Activated CD8-positive, alpha-beta memory T cell treated with anti-CD3 and anti-CD28 coated beads, Interleukin-2, amount 10 ng/mL, durations not matched to agents 7 days and 5 days (primary cell): ENCODE measurements at places on chromosomes 4 and X. TPM values are rescaled to one million over a fixed set of nuclear protein-coding genes. Genes with fewer than 3 reads are reported as not detected.
A peak's percentile ranks its signal among the peaks of the same experiment; 100 is the strongest.

Gene MAGEH1
- total RNA-seq = 17.9 TPM

DNA sequence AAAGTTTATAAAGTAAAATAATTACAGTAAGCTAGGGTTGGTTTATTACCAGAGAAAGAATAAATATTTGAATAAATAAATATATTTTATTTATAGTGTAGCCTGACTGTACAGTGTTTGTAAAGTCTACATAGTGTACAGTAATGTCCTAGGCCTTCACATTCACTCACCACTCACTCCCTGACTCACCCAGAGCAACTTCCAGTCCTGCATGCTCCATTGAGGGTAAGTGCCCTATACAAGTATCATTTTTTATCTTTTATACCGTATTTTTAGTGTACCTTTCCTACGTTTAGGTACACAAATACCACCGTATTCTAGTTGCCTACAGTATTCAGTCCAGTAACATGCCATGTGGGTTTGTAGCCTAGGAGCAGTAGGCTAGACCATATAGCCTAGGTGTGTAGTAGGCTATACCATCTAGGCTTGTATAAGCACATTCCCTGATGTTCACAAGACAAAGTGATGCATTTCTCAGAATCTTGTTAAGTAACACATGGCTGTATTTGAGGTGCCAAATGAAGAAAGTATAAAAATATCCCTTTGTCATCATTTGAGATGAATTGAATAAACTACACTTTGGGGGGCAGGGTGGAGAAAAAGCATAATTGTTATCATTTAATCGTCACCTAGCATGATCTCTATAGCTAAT lies 14.7 kb upstream of the KLHL8 start:
- H3K4me3 ChIP-seq = peak overlapping the region; percentile 69
- peaks cover 20% of the 10 kb centered on the region for H3K27me3 ChIP-seq
- no peak overlapping the region for H3K27ac ChIP-seq
- H3K4me1 ChIP-seq = peaks cover 2% of the 10 kb centered on the region

- H3K27me3 ChIP-seq = no peaks in the 10 kb centered on the region
- peak overlapping the region; percentile 83 for H3K4me3 ChIP-seq
- H3K27ac ChIP-seq = peak overlapping the region; percentile 97
- H3K4me1 ChIP-seq = peaks cover 58% of the 10 kb centered on the region
- H3K36me3 ChIP-seq = peaks cover 33% of the 10 kb centered on the region
Measured at GRCh38 chr4:121800638-121800960, 524 bp upstream of the EXOSC9 start.

DNA sequence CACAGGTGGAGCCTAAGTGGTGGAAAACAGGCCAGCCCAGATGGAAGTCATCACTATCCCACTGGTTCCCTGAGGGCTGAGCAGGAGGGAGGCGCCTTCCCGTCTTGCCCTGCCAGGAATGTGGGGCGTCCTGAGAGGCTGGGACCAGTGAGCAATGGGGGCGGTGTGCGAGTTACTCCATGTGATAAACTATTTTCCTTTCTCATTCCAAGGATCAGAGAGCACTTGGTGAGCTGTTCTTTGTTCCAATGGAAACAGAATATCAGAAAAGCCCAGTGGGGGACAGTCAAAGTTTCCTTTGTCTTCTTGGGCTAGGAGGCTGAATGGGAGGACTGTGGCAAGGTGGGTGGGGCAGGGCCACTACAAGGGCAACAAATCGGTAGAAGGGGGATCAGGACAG lies 86.2 kb downstream of the NHSL2 start:
- peaks cover 12% of the 10 kb centered on the region for H3K27me3 ChIP-seq
- no peaks in the 10 kb centered on the region for H3K36me3 ChIP-seq
- peaks cover 27% of the 10 kb centered on the region for H3K4me1 ChIP-seq

DNA sequence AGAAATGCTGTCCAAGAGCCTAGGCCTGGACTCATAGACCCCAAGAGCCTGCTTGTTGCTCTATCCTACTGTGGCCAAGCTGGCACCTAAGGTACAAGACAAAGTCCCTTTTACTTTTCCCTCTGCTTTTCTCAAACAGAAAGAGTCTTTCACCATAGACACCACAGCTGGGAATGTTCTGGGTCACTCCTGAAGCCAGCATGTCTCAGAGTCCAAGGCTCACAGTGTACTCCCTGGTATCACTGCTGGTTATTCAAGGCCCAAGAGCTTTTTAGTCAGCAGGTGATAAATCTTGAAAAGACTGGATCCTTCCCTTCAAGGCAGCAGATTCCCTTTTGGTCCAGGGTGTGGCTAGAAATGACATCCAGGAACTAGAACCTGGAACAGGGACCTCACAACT lies 328.8 kb downstream of the IQCM start:
- DNase-seq = no peak
- H3K4me3 ChIP-seq = no peak overlapping the region
- H3K36me3 ChIP-seq = no peaks in the 10 kb centered on the region
- no peaks in the 10 kb centered on the region for H3K4me1 ChIP-seq

Gene RPS6KA6
- total RNA-seq = not detected

DNA sequence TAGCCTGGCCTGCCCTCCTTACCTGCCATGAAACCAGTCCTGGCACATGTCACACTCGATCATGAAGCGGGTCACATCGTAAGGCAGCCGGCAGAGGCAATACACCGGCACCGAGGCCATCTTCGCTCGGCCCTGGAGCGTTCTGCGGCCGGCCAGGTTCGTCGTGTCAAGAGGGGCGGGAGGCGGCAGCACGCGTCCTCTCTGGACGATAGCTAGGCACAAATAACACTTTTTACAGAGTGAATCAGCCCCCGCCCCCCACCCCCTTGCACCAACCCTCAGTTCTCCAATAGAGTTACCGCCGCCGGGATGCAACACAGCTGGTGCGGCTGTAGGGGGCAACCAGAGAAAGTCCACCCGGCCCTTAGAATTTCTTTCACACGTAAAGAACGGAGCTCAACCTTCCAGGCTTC lies 1.7 kb downstream of the PHF8 start:
- peaks cover 18% of the 10 kb centered on the region for H3K4me1 ChIP-seq
- peak overlapping the region; percentile 96 for H3K4me3 ChIP-seq
- peak overlapping the region; percentile 95 for H3K27ac ChIP-seq
- peaks cover 13% of the 10 kb centered on the region for H3K36me3 ChIP-seq
- no peaks in the 10 kb centered on the region for H3K27me3 ChIP-seq

Gene LRCH2
- not detected for total RNA-seq

GRCh38 chr4:112231779-112232713 lies at the start of gene AP1AR:
Gene AP1AR (plus strand): TSS chr4:112231787. CDS start chr4:112232092, 305 bp downstream.
- peak within 1 kb of the TSS; percentile 89 for H3K4me3 ChIP-seq
- H3K4me1 ChIP-seq = peaks cover 30% of the 10 kb centered on the region
- no peaks in the 10 kb centered on the region for H3K27me3 ChIP-seq

- DNase-seq = no peak
- peaks cover 10% of the 10 kb centered on the region for H3K4me1 ChIP-seq
- no peak overlapping the region for H3K27ac ChIP-seq
- H3K27me3 ChIP-seq = no peaks in the 10 kb centered on the region
- H3K4me3 ChIP-seq = no peak overlapping the region
- peaks cover 22% of the 10 kb centered on the region for H3K36me3 ChIP-seq
Measured at GRCh38 chr4:73193155-73193554, 65.4 kb downstream of the ANKRD17 start.

Gene KIF4A
- total RNA-seq = 44.7 TPM

DNA sequence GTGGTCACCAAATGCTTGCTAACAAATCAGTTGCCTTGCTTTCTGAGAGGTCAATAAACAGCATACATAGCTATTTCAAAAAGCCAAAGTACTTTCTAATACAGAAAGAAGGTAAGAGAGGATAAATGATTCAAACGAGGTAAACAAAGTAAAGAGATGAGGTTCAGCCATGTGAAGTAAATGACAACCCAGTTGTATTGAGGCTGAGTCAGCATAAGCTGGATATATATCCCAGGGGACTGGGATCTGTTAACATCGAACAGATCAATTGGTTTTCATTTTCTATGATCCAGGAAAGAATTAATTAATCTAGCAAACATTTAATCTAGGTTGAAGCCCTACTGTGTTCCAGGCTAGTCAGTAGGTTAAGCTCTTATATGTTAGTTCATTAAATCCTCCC lies 97.3 kb upstream of the GRIA3 start:
- H3K4me1 ChIP-seq = no peaks in the 10 kb centered on the region
- H3K36me3 ChIP-seq = no peaks in the 10 kb centered on the region
- H3K27me3 ChIP-seq = no peaks in the 10 kb centered on the region
- no peak overlapping the region for H3K4me3 ChIP-seq
- DNase-seq = no peak
- H3K27ac ChIP-seq = no peak overlapping the region

- DNase-seq = no peak
- no peak within 1 kb of the TSS for H3K27ac ChIP-seq
- H3K27me3 ChIP-seq = peaks cover 35% of the 10 kb centered on the region
- H3K4me1 ChIP-seq = peaks cover 3% of the 10 kb centered on the region
- H3K4me3 ChIP-seq = no peak within 1 kb of the TSS
Measured at GRCh38 chr4:53591372-53591892, at the start of gene LNX1. Gene LNX1 (minus strand): TSS chr4:53591486. CDS start chr4:53574002, 17,484 bp downstream.
